Inflammatory macrophage (primary cell): ENCODE measurements at places on chromosomes 7 and 10.

GRCh38 chr7:45872116-45873034, 507 bp downstream of the CCDC201 start:
- no peak for DNase-seq

DNA sequence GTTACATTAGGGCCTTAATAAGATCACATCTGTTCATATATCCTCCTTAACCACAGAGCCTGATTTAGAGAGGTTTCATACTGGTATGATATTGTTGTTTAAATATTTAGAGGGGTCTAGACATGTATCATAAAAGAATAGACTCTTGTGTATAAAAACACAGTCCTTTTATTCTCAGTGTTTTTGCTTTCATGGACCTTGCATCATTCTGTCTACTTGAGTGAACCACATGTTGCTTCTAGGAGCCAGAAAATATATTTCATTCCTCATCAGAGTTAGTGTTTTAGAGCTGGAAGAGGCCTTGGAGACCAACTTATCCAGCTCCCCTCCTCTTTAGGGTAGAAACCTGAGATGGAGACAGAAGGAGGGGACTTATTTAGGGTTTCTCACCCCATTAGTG, 312.8 kb downstream of the LRMDA start:
- DNase-seq: no peak

GRCh38 chr10:71431239-71432100, 34.8 kb downstream of the CDH23 start:
- no peak for DNase-seq

DNA sequence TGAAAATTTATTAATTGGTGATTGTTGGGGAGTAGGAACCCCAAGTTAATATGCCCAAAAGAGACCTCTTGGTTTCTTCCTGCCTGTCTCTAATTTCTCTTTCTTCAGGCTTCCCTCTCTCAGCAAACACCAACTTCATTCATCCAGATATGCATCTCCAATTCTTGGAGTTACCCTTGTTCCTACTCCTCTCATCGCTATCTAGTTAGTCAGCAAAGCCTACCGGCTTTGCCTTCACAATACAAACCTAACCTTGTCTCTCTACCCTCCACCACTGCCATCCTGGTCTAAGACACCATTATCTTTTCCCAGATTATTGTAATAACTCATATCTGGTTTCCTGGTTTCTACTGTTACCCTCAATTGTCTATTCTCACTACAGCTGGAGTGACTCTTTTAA, 47.9 kb downstream of the MRPL32 start:
- no peak for DNase-seq

DNA sequence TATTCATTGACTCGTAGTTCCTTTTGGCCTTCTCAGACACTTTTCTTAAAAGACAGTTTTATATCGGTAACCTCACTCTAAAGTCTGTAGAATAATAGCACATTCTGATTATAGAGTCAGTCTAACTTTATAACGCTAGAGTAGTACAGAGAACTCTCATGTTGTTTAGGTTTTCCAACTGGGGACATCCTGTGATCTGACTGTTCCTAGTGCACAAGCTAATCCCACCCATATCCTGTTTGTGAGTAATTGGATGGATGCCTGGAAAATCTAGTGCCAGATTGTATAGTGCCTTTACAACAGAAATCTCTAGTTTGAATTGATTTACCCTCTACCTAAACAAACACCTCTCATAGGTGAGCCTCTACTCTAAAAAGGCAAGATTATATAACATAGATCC, 107.4 kb downstream of the ZEB1 start:
- no peak for DNase-seq

DNA sequence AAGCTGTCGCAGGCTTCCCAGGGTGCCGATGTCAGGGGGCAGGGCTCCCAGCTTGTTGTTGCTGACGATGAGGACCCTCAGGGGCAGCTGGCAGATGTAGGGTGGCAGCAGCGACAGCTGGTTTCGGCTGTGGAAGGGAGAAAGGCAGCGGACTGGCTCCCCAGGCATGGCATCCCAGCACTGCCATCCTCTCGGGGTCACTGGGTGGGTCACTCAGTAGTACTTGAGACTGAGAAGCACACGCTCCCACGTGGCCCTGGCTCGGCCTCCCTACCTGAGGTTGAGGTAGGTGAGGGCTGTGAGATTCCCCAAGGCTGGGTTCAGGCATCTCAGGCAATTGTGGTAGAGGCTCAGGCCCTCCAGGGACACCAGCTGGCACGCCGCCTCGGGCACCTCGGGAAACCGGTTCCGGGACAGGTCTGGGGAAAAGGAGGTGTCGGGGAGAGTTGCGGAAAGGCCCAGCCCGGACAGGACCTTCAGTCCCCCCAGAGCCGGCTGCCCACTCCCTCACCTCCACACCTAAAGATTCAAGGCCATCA, 3.8 kb downstream of the LRCH4 start:
- no peak for DNase-seq

DNA sequence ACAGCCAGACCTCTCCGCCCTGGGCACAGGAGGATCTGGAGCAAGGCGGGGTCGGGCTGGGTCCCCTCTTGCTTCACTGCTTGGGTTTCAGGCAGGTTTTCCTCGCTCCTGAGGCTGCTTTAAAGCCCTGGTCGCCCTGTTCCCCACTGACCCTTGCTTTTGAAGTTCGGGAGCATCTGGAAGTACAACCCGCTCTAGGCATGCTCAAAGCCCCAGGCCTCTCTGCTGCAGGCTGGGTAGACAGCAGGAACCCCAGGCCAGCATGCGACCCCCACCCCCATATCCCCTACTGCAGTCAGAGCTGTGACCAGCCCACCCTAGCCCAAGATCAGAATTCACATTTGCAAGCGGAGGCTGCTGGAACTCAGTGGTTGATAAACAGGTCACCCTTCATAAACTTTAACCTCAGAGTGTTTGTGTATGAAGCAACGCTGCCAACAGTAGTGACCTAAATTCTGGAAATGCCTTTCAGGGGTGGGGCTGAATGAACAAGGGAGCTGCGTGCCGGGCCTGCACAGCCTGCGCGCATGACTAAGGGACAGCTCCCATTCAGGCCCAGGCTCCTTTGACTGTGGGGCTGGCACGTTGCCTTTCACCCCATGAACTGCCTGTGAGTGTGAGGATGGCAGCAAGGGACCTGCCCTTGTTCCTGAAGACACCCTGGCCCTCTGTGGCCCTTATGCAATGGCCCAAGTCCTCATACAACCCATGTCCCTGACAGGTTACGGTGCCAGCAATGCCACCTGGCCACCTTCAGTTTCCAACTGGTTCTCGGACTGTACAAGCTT, 52.5 kb downstream of the PROSER2 start:
- DNase-seq: no peak
